ENCODE measurements at places on chromosomes 5 and 9.

- DNase-seq: no peak
Observed at GRCh38 chr9:89400403-89401116, 82.3 kb downstream of the SECISBP2 start.

GRCh38 chr5:27158171-27158570 is 119.8 kb upstream of the CDH9 start:
- no peak for DNase-seq

GRCh38 chr9:107358986-107359385 is 75.9 kb downstream of the RAD23B start:
- DNase-seq: no peak

DNA sequence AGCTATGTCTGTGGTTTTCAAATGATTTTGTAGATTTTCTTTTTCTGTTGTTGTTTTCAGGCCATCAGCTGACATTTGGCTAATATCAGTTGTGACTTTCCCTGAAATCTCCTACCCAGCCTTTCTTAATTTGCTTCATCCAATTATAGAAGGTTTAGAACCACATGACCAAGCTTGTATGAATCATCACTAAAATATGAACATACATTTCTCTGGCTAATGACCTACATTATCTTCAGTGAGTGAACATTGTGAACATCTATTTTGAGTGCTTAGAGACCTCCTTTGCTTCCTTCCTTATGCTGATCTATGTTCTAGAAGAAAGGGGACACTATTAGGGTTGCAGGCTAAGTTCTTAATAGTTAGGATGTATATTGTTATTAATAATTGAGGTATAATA is 532.5 kb downstream of the RAB3C start:
- no peak for DNase-seq

DNA sequence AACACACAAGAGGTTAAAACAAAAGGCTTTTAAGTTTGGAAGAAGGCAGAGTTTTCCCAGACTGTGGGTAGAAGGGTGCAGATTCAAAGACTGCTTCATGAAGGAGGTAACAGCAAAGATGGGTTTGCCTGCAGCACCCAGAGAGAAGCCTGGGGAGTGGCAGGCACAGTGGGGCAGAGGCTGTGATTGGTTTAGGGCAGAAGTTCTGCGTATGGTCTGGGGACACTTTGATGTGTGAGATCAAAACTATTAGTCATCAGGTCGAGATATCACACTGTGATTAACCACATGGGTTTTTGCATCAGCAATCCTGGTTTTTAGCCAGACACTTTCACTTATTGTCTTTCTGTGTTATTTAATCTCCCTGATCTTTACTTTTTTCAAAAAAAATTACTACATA is 188.8 kb upstream of the GLRA1 start:
- DNase-seq: no peak

- no peak for DNase-seq
Observed at GRCh38 chr9:77943057-77943456, 88.6 kb downstream of the GNAQ start.

DNA sequence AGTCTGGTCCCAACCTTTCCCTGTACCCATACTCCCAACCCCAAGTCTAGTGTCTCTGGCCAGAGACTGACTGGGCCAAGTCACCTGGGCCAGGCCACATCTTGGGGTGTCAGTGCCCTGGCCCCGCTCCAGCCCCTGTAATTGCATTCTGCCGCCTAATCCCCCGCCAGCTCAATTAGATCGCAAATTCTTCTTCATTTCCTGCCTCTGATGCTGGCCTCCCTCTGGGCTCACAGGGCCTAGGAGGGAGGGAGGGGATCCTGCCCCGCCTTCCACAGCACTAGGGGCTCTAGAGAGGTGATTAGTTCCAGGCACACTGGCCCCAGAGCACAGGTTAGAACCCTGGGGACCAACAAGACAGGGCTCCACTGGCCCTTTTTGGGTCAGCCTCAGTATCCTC is 5.5 kb downstream of the CXXC5 start:
- DNase-seq: no peak

Measured in SHP77 treated with DMSO at 0.1 percent for 48 hours (cell line).